ENCODE measurements at places on chromosomes 4 and X.

DNA sequence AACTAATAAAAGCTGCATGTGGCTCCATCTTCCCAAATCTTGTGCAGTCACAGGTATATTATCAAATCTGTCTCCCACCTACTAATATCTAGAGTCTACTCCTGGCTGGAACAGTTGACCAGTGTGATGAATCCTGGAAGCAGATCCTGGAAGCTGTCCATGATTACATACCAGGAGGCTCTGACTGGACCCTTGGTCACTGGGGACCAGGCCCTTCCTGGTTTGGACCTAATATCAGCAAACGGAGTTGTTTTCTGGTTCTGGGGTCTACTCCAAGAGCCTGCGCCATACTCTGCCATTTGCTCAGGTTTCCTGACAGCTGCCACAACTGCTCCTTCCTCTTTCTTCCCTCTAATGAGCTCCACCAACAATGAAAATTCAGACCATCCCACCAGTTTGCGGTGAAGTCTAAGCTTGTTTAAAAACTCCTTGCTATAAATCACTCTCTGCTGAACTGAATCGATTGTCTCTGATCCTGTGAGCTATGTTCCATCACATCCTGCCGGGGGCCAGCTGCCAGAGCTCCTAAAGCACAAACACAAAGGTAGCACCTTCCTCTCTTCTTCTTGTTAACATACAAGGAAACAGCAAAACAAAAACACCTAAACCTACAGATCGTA is 114.2 kb downstream of the PALLD start:
- no peak for DNase-seq

DNA sequence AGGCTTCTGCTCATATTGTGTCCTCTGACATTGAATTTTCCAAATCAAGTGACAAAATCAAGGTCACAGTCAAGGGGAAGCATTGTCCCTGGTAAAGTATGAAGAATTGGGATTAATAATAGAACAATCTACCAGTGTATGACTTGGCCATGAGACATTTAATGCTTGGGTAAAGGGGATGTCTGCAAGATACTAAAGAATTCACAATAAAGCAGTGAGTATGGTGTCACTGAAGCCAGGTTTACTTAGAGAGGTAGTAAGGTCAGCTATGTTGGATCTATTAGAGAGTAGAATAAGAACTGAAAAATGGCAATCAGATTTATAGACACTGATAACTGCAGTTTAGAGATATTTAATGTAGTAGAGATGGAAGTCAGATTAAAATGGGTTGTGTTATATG is 349.2 kb downstream of the BMPR1B start:
- no peak for DNase-seq

DNA sequence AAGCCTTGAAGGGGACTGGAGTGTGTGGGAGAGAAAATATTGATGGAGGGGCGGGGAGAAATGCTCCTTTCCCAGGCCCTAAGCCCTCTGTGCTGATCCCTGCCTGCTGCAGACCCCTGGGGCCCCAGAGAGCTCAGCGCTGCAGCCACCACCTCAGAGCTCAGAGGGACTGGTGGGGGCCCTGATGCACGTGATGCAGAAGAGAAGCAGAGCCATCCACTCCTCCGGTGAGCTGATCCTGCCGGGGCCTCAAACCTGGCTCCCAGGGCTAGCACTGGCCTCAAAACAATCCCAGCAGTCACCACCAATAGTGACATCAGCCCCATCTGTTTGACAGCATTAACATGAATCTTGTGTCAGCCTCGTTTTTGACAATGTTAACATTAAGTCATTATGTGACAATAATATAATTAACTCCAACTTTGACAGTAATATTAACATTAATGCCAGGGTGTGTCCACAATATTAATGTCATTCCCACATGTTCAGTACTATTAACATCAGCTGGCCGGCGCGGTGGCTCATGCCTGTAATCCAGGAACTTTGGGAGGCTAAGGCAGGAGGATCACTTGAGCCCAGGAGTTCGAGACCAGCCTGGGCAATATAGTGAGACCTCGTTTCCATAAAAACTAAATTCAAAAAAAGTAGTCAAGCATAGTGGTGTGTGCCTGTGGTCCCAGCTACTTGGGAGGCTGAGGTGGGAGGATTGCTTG is 5.8 kb downstream of the WAS start:
- no peak for DNase-seq

DNA sequence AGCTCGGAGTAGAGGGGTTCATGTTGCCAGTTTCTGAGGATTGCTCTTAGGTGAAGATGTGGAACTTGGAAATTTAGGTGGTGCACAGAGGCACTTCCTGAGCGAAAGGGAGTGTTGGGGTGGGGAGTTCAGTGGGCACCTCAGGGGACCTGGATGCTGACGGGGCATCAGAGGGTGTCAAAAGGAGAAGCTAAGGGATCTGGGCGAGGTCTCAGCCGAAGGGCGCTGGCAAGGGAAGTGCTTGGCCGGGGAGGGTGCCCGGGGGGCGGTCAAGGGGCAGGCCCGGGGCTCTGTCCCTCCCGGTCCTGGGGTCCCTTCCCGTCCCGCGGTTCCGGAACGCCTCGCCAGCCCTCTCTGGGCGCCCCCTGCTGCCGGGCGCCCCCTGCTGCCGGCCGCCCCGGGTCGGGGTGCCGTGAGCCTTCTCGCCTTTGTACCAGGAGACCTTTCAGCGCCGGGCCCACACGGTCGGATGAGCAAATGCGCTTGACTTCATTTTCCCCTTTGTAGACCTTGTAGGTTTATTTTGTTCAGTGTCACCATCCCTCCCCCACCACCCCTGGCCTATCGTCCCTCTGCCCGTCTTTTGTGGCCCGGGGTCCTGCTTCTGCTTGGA is 3.0 kb upstream of the PHOX2B start:
- DNase-seq: no peak

GRCh38 chr4:144338834-144339233 is 198.3 kb upstream of the GYPA start:
- DNase-seq: no peak

GRCh38 chrX:119667111-119667878 is 25.7 kb downstream of the SEPTIN6 start:
- no peak for DNase-seq

- no peak for DNase-seq
Observed at GRCh38 chrX:39758791-39759525, 338.8 kb downstream of the BCOR start.

DNA sequence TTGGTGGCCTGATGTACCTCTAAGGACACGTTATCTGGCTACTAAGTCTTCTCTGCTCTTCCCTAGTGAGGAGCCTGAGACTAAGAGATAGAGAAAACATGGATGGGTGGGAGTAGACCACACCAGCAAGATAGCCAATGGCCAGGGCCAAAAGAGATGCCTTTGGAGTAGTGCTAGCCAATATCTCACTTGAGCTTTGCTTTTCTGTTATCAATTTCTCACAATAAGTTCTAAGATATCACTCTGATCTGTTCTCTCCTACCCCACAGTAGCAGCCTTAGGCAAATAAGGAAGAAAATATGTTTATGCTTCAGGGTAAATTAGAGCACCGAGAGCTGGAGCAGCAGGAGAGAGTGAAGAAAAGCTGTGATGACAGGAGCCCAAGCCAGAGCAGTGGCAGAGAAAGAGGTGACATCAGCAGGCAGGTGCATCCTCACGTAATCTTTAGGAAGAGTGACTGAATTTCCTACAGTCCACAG is 343.9 kb upstream of the NOCT start:
- DNase-seq: no peak

- no peak for DNase-seq
Observed at GRCh38 chrX:115533485-115533884, 27.5 kb upstream of the PLS3 start.

DNA sequence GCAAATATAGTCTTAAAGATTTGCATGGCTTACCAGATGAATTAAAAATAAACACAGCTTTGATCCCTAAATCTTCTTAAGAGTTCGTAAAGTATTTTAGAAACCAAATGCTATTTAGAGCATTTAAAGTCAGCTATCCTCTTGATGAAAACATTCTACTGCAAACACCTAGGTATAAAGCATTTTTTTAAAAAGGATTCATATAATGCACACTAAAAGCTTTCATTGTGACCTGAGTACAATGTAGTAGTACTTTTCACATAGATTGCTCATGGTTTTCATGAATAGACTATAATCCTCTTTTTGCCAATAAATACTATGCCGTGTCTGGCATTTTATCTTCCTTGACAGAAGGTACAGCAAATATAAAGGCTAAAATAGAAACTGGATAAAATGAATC is 805.1 kb upstream of the INTU start:
- no peak for DNase-seq

- DNase-seq: no peak
Observed at GRCh38 chrX:17812763-17813162, 48.3 kb downstream of the RAI2 start.

DNA sequence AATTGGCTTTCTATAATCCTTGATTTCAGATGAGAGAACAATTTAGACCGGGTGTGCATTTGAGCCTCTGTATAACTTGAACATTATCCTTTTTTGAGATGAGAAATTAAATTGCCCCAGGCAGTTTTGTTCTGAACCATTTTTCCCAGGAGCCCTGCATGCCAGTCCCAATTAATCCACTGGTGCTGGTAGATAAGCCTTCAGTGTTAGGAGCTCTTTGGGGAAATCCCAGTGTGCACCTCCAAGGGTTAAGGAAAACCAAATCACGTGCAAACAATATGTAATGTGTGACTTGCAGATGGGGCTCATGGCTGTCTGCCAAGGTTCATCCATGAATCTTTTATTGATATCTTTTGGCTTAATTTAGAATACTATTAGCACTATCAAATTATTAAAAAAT is 43.2 kb downstream of the KIT start:
- no peak for DNase-seq

DNA sequence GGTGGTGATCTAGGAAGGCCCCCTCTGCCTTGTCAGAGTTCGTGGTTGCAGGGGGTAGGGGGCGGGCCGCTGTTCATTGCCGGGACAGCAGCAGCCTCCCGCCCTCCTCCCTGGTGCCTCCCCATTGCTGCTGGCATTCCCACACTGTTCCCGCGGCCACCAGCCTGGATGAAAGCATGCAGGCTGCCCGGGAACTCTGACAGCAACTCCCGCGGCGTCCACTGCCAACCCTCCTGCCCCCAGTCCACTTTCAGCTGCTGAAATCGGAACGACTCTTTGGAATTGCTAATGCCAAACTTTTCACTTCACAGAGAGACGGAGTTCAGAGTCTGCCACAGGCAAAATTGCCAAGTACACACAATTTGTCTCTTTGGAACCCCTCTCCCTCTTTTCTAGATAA is 121.9 kb downstream of the BEND2 start:
- DNase-seq: no peak

DNA sequence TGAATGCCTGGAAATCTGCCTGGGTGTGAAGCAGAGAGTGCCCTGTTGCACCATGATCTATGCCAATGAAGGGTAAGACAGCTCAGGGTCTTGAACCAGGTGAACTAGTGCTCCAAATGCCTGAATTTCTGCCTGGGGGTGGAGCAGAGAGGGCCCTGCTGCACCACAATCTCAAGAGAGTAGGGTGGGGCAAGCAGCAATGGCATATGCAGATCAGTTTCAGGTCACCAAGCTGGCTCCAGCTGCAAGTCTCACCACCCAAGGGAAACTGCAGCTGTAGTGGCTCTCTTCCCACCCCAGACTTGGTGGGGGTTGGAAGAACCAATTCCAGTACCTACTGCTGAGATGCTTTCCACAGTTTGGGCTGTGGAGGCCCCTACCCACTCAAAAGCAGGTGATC is 147.0 kb downstream of the SPANXN1 start:
- no peak for DNase-seq

GRCh38 chr4:14184265-14184664 is 556.7 kb upstream of the BOD1L1 start:
- no peak for DNase-seq

GRCh38 chrX:41265615-41266014 is 68.3 kb upstream of the DDX3X start:
- DNase-seq: peak; percentile 16

- no peak for DNase-seq
Observed at GRCh38 chrX:153641627-153642026, 5.4 kb upstream of the DUSP9 start.

DNA sequence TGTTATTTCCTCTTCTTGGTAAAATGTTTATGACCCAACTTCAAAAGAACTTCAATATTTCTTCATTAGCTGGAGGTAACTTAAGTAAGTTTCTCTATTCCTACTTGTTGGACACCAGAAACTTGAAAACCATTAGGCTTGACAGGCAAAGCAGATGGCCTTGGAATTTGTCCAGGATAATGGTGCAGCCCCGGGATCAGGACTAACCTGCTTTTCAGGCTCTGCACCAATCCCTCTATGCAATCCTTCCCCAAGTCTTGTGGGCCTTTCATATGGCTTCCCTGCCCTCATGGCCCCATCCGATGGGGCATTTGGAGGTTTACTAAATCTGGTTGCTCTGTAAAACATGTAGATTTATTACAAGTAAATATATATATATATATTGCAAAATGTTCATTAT is 68.5 kb downstream of the SPINK2 start:
- DNase-seq: no peak

- DNase-seq: peak; percentile 36
Observed at GRCh38 chr4:89024051-89024675, 32.8 kb downstream of the FAM13A start.
